ENCODE measurements at places on chromosomes 11 and 22.

DNA sequence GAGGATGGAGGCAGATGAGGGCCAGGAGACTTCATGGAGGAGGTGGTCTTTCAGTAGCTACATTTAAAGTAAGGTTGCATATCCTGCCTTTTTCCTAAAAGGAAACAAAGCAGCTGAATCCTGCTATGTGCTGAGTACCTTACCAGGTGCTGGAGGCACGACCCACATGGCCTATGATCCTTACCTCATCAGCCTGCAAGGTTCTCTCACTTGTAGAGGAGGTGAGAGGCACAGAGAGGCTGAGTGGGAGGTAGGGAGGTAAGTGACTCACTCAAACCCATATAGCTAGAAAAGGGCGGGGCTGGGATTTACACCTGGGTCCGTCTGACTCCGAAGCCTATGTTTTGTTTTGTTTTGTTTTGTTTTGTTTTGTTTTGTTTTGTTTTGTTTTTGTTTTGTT is 75.8 kb downstream of the BUD13 start:
- DNase-seq = no peak

DNA sequence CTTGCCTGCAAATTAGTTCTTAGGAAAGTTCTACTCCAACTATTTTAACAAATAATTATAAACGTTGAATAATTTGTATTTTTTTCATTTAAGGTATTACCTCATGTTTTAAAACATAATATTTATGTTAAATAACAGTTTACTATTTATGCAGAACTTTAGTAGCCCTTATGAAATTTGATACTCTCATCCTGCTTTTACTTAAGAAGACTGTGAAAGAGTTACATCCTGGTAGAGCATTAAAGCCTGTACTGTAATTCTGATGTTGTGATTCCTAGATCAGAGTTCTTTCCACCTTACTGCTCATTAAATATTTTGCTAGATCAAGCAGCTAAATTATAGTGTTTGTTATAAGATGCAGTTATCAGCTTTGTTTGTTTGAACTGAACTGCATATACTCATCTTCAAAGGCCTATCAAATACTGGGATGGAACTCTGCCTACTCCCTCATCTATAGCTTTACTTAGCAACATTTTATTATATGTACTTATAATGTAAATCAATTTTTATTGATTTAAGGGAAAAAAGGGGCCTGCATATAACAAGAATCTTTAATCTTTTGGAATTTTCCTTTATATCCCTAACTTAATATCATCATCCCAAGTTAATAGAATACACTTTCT is 304.2 kb downstream of the DYNC2H1 start:
- DNase-seq = no peak

DNA sequence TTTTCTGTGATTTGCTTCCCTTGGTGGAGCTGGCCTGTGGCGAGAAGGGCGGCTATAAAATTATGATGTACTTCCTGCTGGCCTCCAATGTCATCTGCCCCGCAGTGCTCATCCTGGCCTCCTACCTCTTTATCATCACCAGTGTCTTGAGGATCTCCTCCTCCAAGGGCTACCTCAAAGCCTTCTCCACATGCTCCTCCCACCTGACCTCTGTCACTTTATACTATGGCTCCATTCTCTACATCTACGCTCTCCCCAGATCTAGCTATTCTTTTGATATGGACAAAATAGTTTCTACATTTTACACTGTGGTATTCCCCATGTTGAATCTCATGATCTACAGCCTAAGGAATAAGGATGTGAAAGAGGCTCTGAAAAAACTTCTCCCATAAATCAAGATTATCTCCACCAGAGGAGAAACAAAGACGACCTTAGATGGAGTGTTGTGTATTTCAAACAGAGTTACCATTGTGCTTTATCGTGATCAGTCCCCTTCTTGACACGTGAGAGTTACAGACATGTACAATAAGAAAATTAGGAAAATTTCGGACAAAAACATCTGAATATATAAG is 2.1 kb downstream of the OR9G1 start:
- DNase-seq = no peak

- DNase-seq = no peak
Observed at GRCh38 chr11:21068886-21069285, 399.5 kb downstream of the NELL1 start.

GRCh38 chr11:93239966-93240365 is 42.2 kb upstream of the SLC36A4 start:
- DNase-seq = no peak

DNA sequence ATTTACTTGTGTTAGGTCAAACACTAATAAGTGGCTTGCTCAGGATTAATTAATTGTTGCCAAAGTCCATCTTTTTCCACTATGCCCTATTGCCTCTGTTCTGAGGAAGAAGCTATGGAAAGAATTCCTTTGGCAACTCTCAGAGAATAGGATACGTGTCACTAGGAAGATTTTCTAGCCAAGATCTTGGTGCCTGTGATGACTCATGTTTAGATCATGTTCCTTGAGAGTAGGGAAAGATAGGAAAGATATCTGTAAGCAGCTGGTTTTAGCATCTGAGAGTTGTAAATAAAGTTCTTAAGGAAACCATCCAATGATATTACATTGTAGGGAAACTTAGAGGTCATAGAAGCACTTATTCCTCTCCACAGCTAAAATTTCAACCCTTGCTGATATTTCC is 15.7 kb downstream of the SLN start:
- no peak for DNase-seq

GRCh38 chr11:87002918-87003317 is 34.8 kb upstream of the TMEM135 start:
- no peak for DNase-seq

DNA sequence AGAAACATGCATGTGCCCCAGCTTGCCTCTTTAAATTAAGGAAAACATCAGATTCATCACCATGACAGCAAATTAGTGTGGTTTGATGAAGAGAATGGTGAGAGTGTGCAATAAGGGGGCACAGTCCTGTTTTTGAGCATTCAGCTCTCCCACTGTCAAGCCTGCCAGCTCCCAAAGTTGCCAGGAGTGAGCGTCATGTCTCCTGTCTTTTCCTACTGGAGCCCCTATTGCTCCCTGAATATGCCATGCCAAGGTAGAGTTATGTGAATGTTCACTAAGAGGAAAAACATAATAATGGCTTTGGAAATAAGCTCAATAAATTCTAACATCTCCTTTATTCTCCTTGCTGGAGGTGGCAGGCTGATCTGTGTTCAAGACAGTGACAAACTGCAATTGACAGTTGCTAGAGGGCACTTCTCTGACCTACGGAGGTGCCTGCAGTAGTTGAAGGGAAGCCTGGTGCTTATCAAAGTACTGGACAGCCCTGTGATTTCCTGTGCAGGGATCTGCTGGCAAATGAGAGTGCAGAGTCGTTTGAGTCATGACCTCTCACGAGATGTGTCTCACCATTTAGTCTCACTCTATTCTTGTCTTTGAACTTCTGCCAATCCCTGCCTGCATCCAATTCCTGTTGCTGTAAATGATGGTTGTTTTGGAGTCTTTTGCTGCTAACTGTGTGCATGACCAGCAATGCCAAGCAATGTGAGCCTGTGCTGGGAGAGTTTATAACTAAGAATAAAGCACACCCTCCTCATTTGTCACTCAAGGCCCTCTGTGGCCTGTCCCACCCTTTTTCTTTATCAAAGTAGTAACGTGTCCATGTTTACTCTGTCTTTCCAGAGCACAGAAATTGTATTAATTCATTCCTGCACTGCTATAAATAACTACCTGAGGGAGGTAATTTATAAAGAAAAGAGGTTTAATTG is 34.8 kb downstream of the MRGPRX2 start:
- no peak for DNase-seq

DNA sequence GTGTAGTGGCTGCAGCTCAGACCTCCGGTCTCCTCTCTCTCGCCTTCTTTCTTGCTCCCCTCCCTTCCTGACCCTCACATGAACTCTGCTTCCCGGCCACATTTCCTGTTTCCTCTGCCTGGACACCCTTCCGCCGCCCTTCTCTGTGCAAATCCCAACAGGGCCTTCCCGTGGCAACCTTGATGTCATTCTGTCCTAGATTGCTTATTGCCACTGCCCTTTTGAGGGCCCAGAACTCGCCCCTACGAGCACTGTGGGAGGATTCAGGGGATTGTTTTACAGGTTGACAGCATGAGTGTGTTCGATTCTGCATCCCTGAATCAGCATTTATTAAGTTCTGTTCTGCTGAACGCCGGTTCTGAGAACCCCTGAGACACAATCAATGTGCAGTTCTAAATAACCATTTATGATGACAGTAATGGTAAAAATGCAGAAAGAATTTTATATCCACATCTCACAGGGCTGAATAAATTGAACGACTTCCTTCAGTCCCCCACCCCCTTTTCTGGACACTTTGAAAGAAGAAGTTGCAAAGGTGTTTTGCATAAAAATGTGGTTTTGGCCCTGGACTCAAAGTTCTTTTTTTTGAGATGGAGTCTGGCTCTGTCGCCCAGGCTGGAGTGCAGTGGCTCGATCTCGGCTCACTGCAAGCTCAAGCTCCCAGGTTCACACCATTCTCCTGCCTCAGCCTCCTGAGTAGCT is 6.4 kb downstream of the BATF2 start:
- DNase-seq = no peak

Data from activated gamma-delta T cell treated with anti-CD3 and anti-CD28 coated beads, Interleukin-2, amount 50 U/mL, for 16 hours (primary cell).